ENCODE measurements at places on chromosomes 4 and X. TPM values are rescaled to one million over a fixed set of nuclear protein-coding genes. Genes with fewer than 3 reads are reported as not detected.

The TDO2 gene
- 0.11 TPM for total RNA-seq

The IL2RG gene
- not detected for total RNA-seq

The ZNF157 gene
- 0.12 TPM for total RNA-seq

The SSX4B gene
- total RNA-seq, result not detected

The TMEM156 gene
- total RNA-seq, result 10.8 TPM

The ABCG2 gene
- total RNA-seq, result 2.3 TPM

The BTK gene
- total RNA-seq, result not detected

The XAGE2 gene
- not detected for total RNA-seq

The LRIT3 gene
- total RNA-seq, result 0.11 TPM

The PDE6B gene
- total RNA-seq, result 0.22 TPM

The IL9R gene
- under 0.01 TPM for total RNA-seq

The CT47A1 gene
- total RNA-seq, result not detected

The HERC5 gene
- total RNA-seq, result 2.7 TPM

The RWDD4 gene
- 20.8 TPM for total RNA-seq

The TRPC3 gene
- 1.7 TPM for total RNA-seq

The GAGE12J gene
- not detected for total RNA-seq

The CASP3 gene
- 38.3 TPM for total RNA-seq

The FOXR2 gene
- not detected for total RNA-seq

The CXCL1 gene
- 2.9 TPM for total RNA-seq

The LINC00632 gene
- total RNA-seq, result 9.8 TPM

The ALAS2 gene
- not detected for total RNA-seq

The ARHGAP4 gene
- 2.7 TPM for total RNA-seq

The OTOP1 gene
- not detected for total RNA-seq

The TBC1D14 gene
- total RNA-seq, result 57.4 TPM

The PDZD4 gene
- 0.22 TPM for total RNA-seq

The UGT2B11 gene
- not detected for total RNA-seq

The MEPE gene
- total RNA-seq, result not detected

The NEIL3 gene
- total RNA-seq, result 14.6 TPM

The LNX1 gene
- 0.11 TPM for total RNA-seq

The ARHGAP24 gene
- total RNA-seq, result 48.9 TPM

The XKRX gene
- total RNA-seq, result under 0.01 TPM

The SOX3 gene
- total RNA-seq, result not detected

The ARHGAP10 gene
- 33.6 TPM for total RNA-seq

The NAA11 gene
- not detected for total RNA-seq

The NXF2B gene
- total RNA-seq, result not detected

The EDA gene
- 1.1 TPM for total RNA-seq
